Stimulated activated CD4-positive, alpha-beta T cell treated with anti-CD3 and anti-CD28 coated beads, Interleukin-1b, Interleukin-23, amount 100 ng/mL, for 24 hours (primary cell): ENCODE measurements at places on chromosomes 2 and 18.

DNA sequence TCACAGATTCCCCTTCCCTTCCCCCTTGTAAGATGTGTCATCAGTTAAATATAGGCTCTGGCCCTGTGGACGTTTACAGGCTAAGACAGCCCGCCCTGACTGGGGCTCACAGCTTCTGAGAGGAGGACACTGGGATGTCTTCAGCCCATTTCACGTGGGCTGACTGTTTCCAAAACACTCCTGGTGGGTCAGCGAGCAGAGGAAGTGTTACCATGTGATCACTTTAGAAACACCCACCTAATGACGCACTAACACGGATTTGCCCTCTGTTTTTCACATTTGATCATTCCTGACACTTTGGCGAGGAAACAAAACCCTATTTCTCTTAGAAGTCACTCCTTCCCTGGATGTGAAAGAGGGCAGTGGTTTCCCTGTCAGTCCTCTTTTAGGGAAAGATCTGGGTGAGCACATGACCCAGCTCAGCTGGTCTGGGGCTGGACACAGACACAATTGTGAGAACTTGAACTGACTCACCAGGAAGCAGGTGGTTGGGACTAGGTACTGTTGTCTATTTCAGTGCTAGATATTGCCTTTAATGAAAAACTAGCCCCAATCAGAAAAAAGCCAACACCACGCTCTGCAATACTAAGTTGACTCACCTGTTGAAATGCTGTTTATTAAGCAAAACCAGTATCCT lies 38.8 kb downstream of the BMP10 start:
- DNase-seq, result no peak

GRCh38 chr2:26355038-26355995 lies 8.7 kb upstream of the ADGRF3 start:
- DNase-seq, result no peak

GRCh38 chr2:105812180-105813044 lies 67.7 kb downstream of the NCK2 start:
- DNase-seq, result no peak

- DNase-seq, result no peak
Measured at GRCh38 chr2:135909976-135910375, 33.7 kb upstream of the MCM6 start.

GRCh38 chr2:179096090-179096489 lies 46.2 kb upstream of the CCDC141 start:
- DNase-seq, result no peak

DNA sequence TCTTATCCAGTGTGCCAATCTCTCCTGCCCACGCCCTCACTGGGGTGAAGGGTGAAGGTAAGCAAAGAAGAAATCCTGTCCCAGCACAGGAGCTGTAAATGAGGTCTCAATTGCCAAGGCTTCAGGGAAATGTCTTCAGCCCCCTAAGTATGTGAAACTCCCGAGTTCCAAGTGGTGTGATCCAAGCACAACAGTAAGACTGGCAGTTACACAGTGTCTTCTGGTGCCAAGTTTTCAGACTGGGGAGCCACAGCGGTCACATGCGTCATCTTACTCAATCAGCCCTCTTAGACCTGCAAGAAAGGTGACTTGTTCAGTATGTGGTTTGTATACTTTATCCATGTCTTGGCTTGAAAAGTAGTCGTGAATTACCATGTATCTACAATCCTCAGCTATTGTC lies 55.0 kb upstream of the SPRED2 start:
- DNase-seq, result no peak

GRCh38 chr2:148979919-148980277 lies 58.6 kb upstream of the LYPD6B start:
- DNase-seq, result no peak

GRCh38 chr18:2853926-2854664 lies 7.3 kb downstream of the EMILIN2 start:
- DNase-seq, result no peak

DNA sequence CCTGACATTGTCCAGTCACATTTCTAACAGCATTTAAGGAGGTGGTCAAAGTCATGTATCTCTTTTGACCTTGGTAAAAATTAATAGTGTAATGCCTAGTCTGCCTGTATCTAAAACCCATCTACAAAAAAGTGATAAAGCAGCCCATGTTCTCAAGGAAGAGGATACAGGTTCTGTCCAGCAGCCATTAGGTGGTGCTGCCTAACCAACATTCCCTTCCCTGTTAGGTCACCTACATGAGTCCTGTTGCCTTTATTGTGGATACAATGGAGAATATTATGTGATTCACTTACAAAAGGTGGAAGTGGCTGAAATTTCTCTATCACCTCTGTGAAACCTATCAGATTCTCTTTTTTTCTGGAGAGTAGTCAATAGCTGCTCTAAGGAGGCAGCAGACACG lies 52.5 kb downstream of the AQP4 start:
- DNase-seq, result no peak

DNA sequence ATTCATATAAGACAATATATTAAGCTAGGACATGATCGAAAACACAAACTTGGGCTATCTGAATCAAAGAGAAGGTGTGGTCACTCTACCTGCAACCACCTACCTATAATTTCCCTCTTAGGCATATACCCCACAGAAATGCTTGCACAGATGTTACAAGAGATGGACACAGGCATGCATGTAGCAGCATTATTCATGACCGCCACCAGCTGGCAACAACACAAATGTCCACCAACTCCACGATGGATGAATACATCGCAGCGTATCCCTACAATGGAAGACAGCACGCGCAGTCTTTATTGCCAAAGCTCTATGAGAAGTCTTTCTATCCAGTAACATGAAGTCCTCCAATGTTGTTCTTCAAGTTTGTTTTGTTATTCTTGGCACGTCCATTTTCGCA lies 90.8 kb downstream of the ARL4C start:
- no peak for DNase-seq

- no peak for DNase-seq
Measured at GRCh38 chr2:96258166-96259022, 7.4 kb downstream of the TMEM127 start.

DNA sequence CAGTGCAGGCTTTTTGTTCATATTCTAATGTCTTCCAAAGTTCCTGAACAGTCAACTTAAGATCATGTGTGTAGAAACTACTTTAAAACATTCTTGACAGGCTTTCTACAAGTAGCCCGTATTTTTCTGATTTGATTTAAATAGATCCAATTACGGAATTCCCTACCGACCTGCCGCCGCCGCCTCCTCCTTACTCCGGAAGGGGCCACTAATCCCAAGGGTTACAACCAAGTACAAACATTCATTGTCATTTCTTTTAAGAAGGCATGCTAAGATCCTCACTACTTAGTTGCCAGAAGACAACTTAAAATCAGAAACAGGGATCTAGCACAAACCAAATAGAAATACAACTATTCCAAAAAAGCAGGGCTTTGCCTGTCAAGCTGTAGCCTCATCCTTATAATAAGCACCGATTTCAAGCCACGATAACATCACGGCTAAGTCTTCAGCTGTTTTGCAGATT lies 784 bp downstream of the WDR33 start:
- DNase-seq, result no peak

GRCh38 chr18:48488388-48488850 lies 50.4 kb upstream of the CTIF start:
- no peak for DNase-seq

- no peak for DNase-seq
Measured at GRCh38 chr2:144330951-144331673, 188.8 kb downstream of the ZEB2 start.

DNA sequence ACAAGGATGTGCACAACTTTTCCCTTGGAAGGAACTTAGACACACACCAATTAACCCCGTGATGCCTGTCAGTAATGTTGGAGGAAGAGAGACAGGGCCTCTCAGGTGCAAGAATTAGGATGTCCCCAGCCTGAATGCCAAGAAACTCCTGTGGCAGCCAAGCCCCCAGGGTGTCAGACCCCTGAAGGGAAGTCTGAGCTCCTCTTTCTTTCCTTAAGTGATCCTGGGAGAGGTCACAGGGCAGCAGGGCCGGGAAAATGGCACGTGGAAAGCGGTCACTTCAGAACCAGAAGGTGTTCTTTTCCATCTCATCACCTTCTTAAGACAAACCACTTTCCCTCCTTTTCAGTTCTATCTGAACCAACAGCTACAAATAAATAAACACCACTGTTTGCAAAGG lies 185.9 kb downstream of the ANAPC1 start:
- no peak for DNase-seq

GRCh38 chr18:55287149-55287806 lies 300.7 kb downstream of the TCF4 start:
- DNase-seq, result no peak
